ENCODE measurements at places on chromosomes 12 and 14.

GRCh38 chr14:74243051-74243450 lies 3.8 kb downstream of the VSX2 start:
- no peak for ATAC-seq

GRCh38 chr12:49987625-49988303 lies 15.0 kb downstream of the AQP6 start:
- ATAC-seq: no peak

GRCh38 chr12:32437095-32437515 lies 37.7 kb downstream of the FGD4 start:
- ATAC-seq: peak; percentile 38

DNA sequence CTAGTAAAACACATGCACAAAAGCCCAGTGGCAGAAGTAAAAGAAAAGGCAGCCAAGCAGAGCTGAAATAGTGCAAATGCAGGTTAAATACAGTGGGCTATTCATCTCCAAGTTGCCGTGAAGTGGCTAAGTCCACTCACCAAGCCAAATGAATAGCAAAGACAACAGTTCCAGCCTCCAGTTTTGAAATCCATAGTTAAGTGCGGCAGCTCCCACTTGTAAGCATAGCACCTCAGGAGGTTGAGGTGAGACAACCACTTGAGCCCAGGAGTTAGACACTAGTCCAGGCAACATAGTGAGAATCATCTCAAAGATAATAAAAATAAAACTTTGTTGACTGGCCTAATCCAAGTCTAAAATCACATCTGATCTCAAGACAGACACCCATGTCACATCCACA lies 9.8 kb upstream of the PHLDA1 start:
- ATAC-seq: no peak

DNA sequence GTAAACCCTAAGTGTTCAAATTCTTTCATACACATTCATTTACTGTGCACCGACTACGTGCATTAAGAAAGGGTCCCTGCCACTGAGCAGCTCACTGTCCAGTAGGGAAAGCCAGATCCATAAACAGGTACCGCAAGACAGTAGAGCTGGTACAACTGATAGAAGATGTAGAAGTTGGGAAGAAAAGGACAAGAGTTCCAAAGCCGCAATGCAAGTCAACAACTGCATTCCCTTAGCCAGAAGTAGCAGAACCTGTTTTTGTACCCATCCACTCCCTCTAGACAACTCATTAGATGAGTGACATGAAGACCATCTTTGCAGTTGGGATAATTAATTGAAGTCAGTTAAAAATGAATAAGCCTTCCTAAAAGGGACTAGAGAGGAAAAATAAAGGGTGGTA lies 1.3 kb downstream of the SENP1 start:
- no peak for ATAC-seq

DNA sequence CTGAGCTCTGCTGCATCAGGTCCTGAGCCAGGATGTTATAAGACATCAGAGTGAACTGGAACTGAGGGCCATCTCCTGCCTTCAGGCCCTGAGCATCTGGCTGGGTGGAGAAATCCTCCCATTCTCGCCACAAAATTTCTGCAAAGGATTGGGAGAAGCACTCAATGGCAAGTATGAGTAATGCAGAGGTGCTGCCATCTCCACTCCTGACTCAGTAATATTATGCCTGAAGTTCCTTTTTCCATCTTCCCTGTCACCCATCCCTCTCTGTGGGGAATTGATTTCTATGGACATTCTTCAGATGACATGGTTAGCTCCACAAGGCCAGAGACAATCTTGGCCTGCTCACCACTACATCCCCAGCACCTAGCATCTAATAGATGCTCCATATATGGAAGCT lies 4.7 kb downstream of the ANGEL1 start:
- ATAC-seq: no peak

DNA sequence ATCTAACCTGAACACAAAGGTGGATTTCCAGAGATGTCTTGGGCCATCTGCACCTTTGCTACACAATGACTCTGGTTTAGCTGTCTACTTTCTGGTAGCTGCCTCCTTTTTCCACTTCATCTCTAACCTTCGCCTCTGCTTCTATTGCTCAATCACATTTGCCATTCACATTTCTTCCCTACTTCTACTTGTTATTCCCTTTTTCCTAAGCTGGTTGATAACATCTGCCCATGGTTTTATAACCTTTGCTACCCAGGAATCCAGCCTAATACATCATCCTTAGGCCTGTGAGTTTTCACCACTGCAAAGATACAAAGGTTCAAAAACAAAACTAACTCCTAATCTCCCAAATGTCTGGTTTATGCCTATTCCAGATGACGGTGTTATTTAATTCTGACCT lies 13.2 kb downstream of the SPPL3 start:
- no peak for ATAC-seq

GRCh38 chr12:58363971-58364370 lies 422.6 kb downstream of the ATP23 start:
- ATAC-seq: no peak

DNA sequence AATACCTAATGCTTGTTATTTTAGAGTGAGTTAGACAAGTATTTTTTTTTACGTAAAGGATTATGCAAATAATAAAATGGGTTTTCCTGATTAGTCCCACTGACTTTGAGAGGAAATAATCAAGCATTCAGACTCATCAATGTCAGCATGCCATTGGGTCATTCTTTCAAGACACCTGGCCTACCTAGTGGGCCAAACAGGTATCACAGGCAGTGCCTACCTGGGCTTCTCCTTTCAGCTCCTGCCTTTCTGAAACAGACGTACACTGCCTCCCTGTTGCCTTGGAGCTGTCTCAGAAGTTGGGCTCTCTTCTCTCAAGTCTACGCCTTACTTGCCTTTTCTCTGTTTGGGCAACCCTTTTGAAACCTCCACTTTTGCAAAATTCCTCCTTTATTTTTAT lies 545.6 kb downstream of the SNAPC1 start:
- no peak for ATAC-seq

Data from SK-N-SH treated with all-trans-retinoic acid at 6 μM for 48 hours (cell line).